T1000 (cell line): ENCODE measurements at places on chromosomes 4 and X.

GRCh38 chrX:22392133-22392948 lies 119.6 kb downstream of the CBLL2 start:
- DNase-seq = no peak

DNA sequence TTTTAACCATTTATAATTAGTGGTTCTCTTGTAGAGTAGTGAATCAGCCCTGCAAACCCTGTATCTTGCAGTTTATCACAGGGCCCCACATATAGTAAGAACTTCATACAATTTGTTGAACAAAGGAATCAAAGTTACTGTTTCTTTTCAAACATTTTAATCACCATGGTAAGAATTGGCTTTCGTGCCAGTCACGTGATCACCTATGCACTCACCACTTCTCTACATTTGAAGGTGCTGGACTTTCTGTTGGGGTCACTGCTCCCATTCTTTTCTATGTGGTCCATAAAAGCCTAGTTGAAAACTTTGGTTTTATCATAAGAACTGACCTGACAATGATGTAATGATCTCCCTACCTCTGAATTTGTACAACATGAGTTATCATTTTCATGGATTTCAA lies 426.4 kb upstream of the CPEB2 start:
- DNase-seq = no peak

GRCh38 chr4:6272863-6273660 lies 3.4 kb downstream of the WFS1 start:
- DNase-seq = peak; percentile 64

GRCh38 chrX:153554519-153555167 lies 37.2 kb downstream of the ATP2B3 start:
- DNase-seq = peak; percentile 1

GRCh38 chrX:49675075-49675719 lies 20.6 kb downstream of the PAGE1 start:
- DNase-seq = no peak

DNA sequence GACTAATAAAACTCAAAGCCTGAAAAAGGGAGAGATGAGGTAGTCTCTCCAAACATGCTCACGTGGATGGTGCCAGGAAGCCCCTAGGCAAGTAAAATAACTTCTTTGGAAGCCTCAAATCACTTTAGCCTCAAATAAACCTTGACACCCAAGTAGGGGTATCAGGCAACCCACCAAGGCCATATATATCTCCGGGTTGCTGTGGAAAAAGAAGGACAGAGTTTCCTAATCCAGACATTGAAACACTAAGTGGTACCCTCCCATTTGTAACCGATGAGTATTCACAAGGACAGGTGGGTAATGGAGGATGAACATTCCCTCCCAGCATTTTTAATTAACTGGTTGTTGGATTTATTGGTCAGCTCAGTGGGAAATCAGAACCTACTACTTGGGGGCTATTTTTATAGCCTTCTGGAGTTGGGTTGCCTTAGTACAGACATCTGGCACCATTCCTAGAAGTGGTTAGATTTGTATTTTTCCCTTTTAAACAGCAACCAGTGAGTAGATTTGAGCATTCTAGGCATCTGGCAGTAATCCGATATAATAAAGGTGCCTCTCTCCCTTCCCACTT lies 87.7 kb downstream of the GPC3 start:
- no peak for DNase-seq

DNA sequence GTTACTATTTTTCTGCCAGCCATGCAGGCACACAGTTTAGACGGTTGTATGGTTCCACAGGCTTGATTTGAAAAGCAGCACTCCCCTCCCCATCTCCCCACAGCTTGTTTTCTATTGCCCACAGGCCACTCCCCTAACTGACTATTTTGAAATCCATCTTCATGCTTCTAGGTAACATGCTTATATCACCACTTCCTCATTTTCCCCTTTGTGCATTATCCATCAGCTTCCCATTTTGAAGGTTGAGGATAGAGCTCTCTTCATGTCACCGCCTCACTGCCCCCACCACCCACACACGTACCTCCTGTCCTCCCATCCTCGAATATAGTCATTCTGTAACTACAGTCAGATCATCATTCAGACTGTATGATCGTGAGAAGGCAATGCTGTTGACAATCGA lies 224.7 kb downstream of the MID1 start:
- no peak for DNase-seq

DNA sequence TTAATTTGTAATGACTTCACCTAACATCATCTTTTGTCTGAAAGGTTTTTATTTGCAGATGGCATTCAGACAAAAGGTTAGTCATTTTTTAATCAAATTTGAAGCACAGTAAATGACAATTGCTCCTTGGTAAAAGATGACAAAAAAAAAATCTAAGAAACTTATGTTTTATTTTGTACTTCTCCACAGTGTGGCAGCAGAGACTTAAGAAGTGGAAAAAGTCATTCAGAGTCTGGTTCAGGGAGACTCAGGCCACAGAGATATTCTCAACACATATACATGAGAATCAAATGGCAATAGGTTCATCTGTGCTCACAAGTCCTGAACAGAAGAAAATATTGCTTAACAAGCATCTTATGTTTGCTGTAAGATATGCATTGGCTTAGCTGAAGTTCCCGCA lies 436.2 kb downstream of the KCNIP4 start:
- peak; percentile 13 for DNase-seq

DNA sequence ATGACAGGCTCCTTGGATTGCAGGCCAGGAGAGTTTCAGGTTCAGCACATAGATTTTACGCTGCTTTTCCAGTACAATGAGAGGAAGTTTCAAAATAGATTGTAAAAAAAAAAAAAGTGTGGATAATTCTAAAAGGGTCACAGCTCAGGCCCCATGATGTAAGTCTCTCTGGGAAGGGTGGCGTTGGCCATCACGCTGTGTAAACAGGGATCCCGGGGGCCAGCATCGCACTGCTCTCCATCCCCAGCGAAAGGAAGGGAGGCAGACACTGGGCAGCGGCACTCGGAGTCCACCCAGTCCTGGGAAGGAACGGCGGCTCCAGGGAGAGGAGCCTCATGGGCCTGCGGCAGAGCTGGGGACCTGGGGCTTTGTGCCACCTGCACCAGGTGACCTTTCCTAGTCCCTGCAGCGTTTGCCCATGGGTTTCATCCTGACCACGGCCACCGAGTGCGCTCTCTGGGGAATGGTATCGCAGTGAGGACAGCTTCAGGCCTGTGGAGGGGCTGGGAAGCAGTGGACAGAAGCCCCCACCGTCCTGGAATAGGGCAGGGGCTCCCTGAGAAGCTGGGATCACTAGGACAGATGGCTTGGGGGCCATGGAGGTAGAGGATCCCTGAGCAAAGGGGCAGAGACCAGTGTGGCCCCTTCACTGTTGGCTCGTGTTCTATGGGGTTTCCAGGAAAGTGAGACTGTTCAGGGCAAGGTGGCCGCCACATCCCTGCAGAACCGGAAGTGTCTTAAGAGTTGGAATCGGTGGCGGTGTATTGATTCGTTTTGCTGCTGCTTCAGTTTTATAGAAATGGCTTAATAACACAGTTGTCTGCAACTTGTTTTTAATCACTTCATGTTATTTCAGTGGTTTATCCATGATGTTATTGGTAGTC lies 38.9 kb downstream of the RGS12 start:
- no peak for DNase-seq

GRCh38 chr4:105707782-105708180 lies 708 bp downstream of the INTS12 start:
- DNase-seq = no peak

DNA sequence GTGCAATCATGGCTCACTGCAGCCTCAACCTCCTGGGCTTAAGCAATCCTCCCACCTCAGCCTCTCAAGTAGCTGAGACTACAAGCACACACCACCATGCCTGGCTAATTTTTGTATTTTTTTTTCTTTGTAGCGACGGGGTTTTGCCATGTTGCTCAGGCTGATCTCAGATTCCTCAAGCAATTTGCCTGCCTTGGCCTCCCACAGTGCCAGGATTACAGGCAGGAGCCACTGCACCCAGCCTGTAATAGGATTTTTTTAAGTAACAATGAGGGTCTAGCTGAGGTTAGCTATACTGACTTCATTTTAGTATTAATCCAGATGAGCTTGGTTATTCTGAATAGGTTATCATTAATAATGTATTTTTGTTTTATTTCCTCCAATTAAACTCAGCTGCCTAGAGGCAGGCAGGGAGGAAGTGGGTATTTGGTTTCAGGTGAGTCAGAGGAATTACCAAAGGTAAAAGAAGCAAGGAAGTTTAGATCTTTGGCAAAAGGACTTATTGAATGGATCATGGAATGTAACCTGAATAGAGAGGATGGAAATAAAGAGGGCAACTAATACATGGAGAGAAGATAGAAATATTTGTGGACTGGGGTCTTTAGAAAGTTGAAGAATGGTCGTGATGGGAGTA lies 1023.3 kb upstream of the TENM3 start:
- no peak for DNase-seq

GRCh38 chr4:172125443-172125842 lies 312.2 kb downstream of the GALNTL6 start:
- DNase-seq = no peak

GRCh38 chrX:29172880-29173279 lies 585.6 kb downstream of the IL1RAPL1 start:
- DNase-seq = no peak

GRCh38 chr4:88697141-88697540 lies 488 bp downstream of the NAP1L5 start:
- no peak for DNase-seq

DNA sequence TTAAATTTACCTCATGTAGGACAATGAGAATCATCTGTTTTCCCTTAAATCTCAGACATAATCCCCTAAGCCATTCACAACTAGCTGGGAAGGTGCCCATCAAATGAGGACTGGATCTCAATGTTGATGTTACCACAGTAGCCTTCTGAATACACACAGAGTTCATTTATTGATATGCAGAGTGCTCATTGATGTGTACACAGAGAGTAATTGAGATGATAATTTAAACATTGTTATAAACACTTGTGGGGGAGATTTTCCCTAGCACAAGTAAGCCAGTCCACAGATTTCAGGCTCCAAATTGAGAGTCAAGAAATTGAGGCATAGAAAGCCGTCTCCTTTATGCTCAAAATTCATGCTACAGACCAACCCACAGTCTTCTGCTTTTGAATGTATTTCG lies 273.4 kb upstream of the TRPC5 start:
- no peak for DNase-seq

DNA sequence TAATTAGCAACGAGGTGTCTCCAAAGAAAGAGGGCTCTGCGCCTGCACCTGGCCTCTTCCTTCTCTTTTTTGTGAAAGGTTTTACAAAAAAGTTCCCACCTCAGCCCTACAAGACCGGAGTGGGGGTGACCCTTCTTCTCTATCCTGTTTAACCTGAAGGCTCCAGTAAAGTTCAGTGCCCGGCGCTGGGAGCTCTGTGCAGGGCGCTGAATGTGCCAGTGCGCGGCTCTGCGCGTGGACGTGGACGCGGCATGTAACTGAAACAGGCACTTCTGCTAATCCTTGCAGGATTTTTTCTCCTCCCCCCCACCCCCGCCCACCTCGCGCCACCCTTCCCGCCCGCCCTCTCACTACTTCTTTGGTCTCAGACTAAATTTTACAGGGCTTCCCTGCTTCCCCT lies 2.4 kb downstream of the GPR50 start:
- DNase-seq = no peak

DNA sequence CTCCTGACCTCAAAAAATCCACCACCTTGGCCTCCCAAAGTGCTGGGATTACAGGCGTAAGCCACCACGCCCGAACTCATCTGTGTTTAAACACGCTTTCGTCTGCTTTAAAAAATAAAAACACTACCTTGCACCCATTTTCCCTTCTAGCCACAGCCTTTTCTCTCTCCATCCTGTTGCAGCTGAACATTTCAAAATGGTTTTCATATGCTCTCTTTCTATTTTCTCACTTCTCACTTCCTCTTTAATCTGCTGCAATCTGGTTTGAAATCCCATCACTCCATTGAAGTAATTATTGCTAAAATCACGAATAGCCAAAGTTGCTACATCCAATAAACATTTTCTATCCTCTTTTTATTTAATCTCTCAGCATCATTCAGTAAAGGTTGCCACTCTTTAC lies 70.0 kb downstream of the DCHS2 start:
- DNase-seq = no peak

- no peak for DNase-seq
Measured at GRCh38 chr4:26874110-26874509, 13.5 kb downstream of the STIM2 start.

GRCh38 chr4:124753941-124754581 lies 41.5 kb upstream of the ANKRD50 start:
- DNase-seq = no peak

GRCh38 chr4:3203971-3204431 lies 45.0 kb upstream of the MSANTD1 start:
- DNase-seq = no peak

GRCh38 chr4:109494563-109494962 lies 60.9 kb downstream of the SEC24B start:
- no peak for DNase-seq

DNA sequence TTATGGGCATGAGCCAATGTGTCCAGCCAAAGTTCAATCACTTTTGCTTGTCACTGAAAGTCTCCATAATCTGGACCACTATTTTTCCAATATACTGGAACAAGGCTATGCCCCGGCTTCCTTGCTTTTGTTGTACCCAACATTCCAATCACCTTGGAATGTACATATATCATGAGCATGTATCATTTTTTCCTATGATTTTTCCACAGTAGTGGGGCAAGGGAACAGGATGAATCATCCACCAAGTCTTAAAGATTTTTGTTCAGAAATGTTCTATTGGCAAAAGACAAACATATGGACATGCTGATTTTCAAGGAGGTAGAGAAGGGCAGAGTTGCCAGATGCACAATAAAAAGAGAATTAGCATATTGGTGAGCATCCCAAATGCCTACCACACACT lies 548.1 kb upstream of the INTU start:
- DNase-seq = no peak

GRCh38 chr4:78482281-78482680 lies 69.3 kb upstream of the ANXA3 start:
- DNase-seq = no peak

- DNase-seq = no peak
Measured at GRCh38 chr4:141567326-141567915, 69.0 kb upstream of the IL15 start.

DNA sequence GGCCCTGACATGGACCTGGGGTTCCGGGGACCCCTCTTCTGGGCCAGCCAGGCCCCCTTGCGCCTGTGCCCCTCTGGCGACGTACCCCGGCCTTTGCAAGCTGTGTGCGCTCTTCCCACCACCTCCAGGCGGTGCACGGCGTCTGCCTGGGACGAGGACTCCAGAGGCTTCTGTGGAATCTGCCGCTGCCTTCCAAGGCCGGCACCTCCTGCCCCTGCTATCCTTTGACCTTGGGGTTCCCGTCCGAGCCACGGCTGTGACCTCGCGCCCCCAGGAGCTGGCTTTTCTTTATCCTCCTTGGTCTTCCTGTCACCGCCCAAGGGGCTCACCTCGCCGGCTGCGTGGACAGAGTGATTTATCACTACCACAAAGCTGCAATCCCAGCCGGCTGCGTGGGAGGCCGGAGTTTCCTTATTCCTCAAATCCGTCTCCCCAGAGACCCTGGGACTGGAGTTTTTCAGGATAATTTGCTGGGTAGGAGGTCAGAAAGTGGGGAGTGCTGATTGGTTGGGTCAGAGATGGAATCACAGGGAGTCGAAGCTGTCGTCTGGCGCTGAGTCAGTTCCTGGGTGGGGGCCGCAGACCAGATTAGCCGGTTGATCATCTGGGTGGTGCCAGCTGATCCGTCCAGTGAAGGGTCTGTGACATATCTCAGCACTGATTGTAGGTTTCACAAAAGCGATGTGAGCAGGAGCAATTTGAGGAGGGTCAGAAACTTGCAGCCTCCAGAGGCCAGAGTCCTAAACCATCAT lies 19.8 kb upstream of the PLCXD1 start:
- DNase-seq = no peak

GRCh38 chrX:13719192-13719856 lies 15.1 kb downstream of the TRAPPC2 start:
- no peak for DNase-seq

- no peak for DNase-seq
Measured at GRCh38 chr4:111400741-111401140, 744.5 kb upstream of the FAM241A start.

- no peak for DNase-seq
Measured at GRCh38 chrX:44843318-44843702, 511 bp upstream of the DUSP21 start.
